Naive thymus-derived CD8-positive, alpha-beta T cell (primary cell): ENCODE measurements at places on chromosomes 7 and 10. TPM values are rescaled to one million over a fixed set of nuclear protein-coding genes. Genes with fewer than 3 reads are reported as not detected.

The PRLHR gene
- not detected for polyA plus RNA-seq

The LRRTM3 gene
- polyA plus RNA-seq: not detected

The GAD2 gene
- polyA plus RNA-seq: not detected

The CALML3 gene
- polyA plus RNA-seq: not detected

The CFAP70 gene
- polyA plus RNA-seq: 0.31 TPM

The KEL gene
- polyA plus RNA-seq: not detected

The EVX1 gene
- polyA plus RNA-seq: not detected

- no peaks in the 10 kb centered on the region for H3K27me3 ChIP-seq
- DNase-seq: no peak
- H3K27ac ChIP-seq: no peak overlapping the region
- H3K4me3 ChIP-seq: no peak overlapping the region
- H3K36me3 ChIP-seq: peaks cover 14% of the 10 kb centered on the region
Observed at GRCh38 chr7:7720193-7720592, 1.8 kb upstream of the RPA3 start.

DNA sequence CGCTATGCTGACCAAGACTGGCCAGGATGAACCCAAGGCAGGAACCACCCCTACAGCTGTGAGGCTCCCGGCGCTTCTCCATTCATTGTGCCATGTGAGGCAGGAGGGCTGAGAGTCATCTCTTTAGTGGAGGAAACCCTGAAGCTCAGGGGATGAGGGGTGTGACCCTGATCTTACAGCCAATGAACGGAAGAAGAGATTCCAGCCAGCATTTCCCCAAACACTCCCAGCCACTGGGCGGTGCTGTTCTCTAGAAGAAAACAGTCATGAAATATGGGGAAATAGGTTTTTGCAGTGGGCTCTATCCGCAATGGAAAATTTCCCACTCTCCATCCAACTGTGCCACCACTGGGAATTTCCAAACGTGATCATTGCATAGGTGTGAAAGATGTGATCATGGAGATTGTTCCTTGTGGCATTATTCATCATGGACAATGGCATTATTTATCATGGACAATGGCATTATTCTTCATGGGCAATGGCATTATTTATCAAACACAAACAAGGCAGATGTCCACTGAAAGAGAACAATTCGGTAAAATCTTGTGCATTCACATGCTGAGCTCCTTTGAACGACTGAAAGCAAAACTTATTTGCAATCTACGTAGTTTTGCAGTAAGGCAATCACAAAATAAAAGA lies 14.0 kb upstream of the SLC18A2 start:
- H3K27me3 ChIP-seq: peaks cover 16% of the 10 kb centered on the region
- no peak overlapping the region for H3K27ac ChIP-seq
- H3K4me3 ChIP-seq: no peak overlapping the region
- H3K4me1 ChIP-seq: no peaks in the 10 kb centered on the region
- DNase-seq: peak; percentile 41
- no peaks in the 10 kb centered on the region for H3K36me3 ChIP-seq

DNA sequence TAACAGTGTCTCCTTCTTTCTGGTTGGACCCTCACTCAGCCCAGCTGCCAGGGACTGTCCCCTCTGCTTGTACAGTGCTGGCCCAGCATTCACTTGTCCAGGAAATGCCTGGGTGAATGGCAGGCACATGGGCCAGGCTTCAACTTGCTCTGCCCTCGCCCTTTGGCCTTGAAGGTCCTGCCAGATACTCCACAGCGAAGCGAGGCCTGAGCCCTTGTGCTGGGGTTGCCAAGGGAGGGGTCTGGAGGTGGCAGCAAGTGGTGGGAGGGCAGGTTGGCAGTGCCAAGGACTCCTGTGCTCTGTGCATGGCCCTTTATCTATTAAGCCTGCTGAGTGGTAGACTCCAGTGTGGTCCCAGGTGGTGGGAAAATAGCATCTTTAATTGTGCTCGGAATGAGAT lies 75.7 kb downstream of the CDH23 start:
- no peak for DNase-seq
- H3K4me1 ChIP-seq: peaks cover 11% of the 10 kb centered on the region
- no peak overlapping the region for H3K27ac ChIP-seq
- no peaks in the 10 kb centered on the region for H3K36me3 ChIP-seq
- H3K27me3 ChIP-seq: no peaks in the 10 kb centered on the region
- H3K4me3 ChIP-seq: no peak overlapping the region

DNA sequence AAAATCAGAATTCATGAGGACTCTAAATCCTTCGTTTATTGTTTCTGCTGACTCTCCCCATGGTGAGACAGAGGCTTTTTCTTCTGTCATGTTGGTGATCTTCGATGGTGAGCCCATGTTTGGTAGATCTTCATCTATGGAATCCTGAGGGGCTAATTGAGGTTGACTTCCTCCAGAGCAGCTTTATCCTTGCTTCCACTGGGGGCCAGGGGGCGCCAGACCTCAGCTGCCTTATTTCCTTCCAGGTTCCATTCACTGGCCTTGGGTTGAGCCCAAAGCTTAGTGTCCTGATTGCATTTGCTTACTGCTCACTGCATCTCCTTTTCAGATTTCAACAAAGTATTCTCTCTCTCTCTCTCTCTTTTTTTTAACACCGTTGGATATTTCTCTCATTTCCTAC lies 80.7 kb downstream of the GCC1 start:
- H3K4me1 ChIP-seq: no peaks in the 10 kb centered on the region
- DNase-seq: no peak
- H3K27me3 ChIP-seq: no peaks in the 10 kb centered on the region
- H3K27ac ChIP-seq: no peak overlapping the region
- H3K4me3 ChIP-seq: no peak overlapping the region
- H3K36me3 ChIP-seq: no peaks in the 10 kb centered on the region

GRCh38 chr10:8137272-8137681 lies 82.8 kb downstream of the GATA3 start:
- H3K4me3 ChIP-seq: peak overlapping the region; percentile 76
- H3K27me3 ChIP-seq: peaks cover 12% of the 10 kb centered on the region
- peaks cover 13% of the 10 kb centered on the region for H3K4me1 ChIP-seq
- no peak for DNase-seq

- H3K4me3 ChIP-seq: no peak overlapping the region
- H3K27me3 ChIP-seq: no peaks in the 10 kb centered on the region
- no peak for DNase-seq
- H3K4me1 ChIP-seq: peaks cover 45% of the 10 kb centered on the region
Observed at GRCh38 chr10:124731551-124731950, 12.6 kb downstream of the FAM53B start.
